ENCODE measurements at places on chromosomes 2 and 18.

DNA sequence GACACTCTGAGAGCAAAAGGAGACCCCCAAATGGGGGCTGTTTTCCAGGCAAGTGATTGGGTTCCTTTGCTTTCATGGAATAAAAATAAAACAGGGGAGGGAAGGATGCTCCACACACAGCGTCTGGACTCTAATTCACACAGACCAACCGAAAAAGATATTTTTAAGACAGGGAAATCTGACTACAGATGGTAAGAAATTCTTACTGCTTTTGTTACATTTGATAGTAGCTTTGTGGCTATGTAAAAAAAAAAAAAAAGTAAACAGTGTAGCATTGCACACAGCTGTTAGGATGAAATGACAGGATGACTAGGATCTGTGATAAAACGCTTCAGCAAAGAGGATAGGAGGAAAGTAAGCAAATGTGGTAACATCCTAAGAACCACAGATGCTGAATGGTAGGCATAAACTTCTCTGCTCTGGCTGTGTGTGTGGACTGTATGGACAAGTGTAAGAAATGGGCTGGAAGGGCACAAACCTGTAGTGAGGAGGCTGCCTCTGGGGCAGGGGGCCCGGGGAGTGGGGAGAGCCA, 207.6 kb downstream of the ANAPC1 start:
- DNase-seq, result no peak

GRCh38 chr18:73503326-73503725, 635.5 kb upstream of the NETO1 start:
- DNase-seq, result no peak

- DNase-seq, result no peak
Measured at GRCh38 chr2:169776252-169776761, 22.4 kb upstream of the SSB start.

DNA sequence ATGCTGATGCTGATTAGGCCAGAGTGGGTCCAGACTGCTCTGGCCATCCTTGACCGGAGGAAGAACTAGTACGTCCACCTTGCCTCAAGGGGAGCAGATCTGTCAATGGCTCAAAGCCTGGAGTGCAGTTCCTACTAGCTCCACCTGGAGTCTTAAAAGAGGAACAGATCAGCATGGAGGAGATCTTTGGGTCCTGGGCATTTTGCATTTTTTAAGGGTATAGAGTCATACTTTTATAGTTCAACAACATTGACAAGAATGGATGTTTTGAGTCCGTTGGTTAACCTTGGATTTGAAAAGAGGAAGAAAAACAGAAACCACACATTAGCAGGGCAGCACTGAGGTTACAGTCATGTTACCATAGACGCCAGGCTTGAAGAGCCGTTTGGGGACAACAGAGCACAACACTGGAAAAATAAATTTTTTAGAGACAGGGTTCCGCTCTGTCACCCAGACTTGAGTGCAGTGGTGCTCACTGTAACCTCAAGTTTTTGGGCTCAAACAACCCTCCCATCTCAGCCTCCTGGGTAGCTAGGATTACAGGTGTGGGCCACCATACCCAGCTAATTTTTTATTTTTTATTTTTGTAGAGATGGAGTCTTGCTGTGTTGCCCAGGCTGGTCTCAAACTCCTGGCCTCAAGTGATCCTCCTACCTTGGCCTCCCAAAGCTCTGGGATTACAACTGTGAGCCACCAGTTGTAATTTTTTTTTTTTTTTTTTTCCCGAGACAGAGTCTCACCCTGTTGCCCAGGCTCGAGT, 78.5 kb downstream of the PRKCE start:
- no peak for DNase-seq

DNA sequence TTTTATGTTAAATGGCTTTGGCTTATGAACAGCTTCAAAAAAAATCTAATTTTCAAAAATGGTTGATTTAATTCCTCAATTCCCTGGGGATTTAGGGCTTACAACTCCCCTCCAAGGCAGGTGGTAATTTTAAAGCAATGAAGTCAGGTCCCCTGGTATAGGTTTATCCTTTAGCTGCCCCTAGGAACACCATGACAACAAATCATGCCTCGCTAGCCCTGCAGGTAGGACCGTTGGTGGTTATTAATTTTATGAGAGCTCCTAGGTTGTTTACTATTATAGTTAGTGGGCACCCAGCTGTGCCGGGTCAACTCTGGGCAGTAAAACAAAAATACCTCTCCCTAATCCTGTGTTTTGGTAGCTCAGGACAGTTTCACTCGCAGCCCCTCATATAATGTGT, 26.2 kb upstream of the MBOAT2 start:
- no peak for DNase-seq

DNA sequence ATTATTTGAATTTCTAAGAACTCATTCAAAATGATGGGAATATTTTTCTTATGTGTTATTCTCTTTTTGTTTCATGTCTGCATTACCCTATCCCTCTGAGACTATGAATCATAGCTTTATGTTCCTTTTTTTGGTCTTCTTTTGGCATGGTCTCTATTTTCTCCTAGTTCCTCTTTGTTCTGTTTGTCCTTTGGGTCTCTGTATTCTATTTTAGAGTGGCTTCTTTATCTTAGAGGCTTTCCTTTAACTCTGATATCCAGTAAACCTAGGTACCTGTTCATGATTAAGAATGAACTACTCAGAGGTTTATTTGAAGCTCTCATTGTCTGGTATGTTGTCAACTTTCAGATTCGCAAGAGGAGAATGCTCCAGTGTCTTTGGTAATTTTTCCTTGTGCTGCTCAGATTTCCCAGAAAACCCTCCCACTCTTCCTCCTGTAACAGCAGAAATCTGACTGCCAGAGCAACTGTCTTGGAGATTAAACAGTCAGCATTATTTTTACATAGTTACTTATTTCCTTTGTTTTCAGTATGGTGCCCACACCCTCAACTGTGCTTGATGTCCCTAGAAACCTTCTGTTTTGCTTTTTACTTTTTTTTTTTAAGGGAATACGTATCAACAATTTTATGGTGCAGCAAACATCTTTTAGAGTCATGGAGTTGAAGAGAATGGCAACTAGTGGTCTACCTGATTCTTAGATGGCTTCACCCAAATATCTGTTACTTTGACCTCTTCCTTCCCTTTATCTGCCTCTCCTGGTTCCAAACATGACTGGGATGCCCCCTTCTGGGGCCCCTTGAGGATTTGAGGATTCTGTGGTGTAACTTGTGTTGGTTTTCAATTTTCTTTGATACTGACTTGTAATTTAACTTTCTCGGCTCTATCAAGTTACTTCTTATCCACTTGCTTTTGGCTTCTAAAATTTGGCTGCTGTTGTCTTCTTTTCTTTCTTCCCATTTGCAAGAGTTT, 92.0 kb downstream of the DPP10 start:
- no peak for DNase-seq

DNA sequence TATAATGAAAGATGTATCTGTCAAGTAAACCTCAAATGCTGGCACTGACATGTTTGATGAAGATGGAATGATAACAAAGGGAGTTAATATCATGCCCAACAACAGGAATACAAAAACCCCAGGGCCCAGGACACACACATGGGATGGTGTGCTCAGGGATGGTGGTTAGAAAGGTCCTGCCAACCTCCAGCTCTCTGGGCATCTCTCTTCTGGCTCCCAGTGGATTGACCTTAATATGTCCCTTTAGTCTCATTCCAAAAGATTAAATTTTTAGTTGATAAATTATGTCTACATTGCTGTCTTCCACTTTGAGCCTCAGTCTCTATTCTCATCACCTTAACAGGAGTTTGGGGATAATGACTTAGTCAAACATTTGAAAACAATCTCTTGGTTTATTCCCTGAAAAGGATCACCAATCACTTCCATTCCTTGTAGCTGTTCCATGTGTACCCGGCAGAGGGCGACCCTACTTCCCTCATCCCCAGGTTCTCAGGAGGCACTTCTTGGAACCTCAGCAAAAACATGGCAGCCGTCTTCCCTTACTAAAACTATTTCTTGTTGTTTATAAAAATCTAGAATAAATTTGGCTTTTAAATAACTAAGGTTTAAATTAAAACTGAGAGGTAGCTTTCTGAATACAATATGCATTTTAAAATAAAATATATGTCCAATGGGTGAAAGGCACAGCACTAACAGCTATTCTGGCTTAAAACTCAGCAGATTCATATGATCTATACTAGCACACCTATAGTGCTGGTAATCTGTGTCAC, 29.6 kb downstream of the MCEE start:
- peak; percentile 3 for DNase-seq

DNA sequence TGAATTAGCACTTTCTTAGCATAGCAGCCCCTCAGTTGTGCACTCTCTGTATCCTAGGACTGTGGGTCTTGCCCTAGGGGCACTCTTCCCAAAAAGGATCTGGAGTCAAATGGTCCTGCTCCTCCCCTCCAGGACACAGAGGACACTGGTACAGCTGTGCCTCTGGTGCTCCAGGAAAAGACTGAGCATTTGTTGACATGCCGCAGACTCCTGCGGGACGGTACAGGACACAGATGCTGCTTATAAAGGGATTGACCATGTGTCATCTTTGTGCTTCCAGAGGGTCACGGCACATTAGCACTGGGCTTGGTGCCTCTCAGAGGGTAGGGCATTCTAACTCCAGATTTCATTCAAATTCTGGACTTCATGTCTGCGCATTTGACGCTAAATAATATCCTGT, 110.5 kb downstream of the KLF7 start:
- no peak for DNase-seq

DNA sequence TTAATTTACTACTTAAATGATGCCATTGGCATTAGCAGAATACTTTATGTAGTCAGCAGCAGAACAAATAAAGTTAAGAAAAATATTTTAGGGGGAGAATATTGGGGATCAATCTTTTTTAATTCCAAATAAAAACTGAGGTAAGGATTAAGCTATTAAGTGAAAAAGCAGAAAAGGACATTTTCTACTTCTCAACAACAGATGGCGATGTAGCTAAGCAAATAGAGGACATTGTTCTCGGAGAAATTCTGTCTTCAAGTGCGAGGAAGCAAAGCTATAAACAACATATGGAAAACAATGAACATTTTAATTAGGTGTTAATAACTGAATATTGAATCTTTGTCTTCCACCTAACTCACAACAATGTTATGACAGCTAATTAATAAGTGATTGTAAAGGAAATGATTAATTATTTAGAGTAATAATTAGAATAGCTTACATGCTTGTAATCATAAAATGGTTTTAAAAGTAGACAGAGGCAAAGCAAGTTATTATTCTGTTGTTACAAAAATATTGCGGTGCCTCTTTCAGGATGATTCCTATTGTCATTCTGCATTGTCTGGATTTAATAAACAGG, 32.9 kb upstream of the CCDC93 start:
- no peak for DNase-seq

DNA sequence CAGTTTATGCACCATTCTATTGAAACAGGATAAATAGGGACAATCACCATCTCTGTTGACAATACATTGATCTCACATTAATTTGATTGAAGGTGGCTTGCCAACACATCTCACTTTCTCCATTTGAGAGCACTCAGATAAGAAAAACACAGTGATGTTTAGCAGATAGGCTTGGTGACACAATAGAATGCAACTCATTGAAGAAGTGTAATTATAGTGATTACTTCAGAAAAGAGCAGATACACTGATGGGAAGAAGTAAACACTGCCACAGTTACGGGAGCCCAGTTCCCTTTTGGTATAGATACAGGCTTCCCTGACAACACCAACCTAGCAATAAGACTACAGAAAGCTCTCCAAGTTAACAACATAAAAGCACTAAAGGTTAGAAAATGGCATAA, 89.1 kb downstream of the FIGN start:
- no peak for DNase-seq

GRCh38 chr18:78771496-78772359, 207.9 kb upstream of the SALL3 start:
- DNase-seq, result no peak

DNA sequence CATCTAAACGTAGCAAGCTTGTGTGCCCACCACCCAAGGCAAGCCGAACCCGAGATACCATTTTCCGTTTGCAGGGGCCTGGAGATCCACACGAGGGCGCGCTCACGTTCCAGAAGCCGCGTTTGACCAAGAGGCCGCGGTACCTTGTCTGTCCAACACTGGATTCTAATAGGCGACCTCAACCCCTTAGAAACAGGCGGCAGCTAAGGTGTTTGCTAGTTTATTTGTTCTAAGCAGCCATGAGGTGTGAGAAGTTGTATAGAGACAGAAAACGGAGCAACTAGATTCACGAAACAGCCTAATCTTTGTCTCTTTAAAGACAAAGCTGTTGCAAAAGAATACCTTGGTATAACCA, 4.2 kb downstream of the HOXD11 start:
- no peak for DNase-seq

GRCh38 chr18:46696268-46696667, 39.2 kb upstream of the LOXHD1 start:
- no peak for DNase-seq

- no peak for DNase-seq
Measured at GRCh38 chr2:54658564-54659071, 64.8 kb upstream of the EML6 start.

GRCh38 chr2:176733698-176734430, 464.6 kb downstream of the MTX2 start:
- DNase-seq, result no peak

DNA sequence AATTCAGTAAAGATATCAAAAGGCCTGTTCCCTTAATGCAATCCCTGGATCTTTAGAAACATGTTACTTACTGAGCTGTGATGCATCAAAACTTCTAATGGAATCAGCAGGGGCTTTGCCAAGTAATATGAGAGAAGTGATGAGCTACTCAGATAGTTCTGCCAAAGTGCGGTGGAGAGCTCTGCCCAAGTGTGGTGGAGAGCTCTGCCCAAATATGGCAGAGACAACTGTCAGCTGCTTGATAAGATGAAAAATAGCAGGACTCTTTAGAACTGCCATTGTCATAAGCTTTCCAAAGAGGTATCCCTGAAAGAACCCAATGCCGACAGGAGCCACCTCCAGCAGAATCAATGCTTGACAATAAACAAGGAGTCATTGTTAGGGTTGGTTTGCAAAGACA, 167.9 kb upstream of the SLC39A10 start:
- DNase-seq, result no peak

DNA sequence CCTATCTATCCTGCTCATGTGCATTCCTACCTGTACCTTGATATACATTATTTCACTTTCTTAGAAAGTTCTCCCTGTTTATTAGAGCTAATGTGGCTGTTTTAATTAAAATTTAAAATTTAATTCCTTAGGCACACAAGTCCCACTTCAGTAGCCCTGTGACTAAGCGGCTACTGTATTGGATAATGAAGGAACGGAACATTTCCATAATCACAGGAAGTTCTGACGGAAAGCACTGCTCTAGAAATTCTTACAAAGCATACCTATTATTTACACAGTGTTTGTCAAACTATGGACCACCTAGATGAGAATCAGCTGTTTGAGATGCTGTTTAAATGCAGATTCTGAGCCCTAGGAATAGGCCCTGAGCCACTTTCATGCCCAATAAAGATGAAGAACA, 13.2 kb downstream of the GREB1L start:
- no peak for DNase-seq

DNA sequence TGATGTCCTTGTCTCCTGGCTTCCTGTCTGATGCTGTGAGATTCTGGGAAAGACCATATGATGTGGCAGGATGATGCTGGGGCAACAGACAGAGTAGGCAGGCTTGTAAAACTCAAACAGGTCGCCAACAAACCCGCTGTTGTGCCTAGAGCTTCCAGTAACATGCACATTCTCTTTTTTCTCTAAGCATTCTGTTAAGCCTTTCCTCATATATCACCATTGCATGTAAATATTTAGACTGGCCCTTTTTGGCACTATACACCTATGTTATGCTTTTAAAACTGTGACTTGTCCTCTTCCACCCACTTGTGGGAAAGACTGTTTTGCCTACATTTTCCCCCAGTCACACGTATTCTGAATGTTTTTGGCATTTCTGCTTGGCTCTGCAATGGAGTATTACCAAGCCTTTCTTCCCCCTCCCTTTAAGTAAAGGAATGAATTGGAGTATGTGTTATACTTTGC, 250.4 kb upstream of the TANK start:
- DNase-seq, result no peak
